ENCODE measurements at places on chromosomes 7 and 10.

DNA sequence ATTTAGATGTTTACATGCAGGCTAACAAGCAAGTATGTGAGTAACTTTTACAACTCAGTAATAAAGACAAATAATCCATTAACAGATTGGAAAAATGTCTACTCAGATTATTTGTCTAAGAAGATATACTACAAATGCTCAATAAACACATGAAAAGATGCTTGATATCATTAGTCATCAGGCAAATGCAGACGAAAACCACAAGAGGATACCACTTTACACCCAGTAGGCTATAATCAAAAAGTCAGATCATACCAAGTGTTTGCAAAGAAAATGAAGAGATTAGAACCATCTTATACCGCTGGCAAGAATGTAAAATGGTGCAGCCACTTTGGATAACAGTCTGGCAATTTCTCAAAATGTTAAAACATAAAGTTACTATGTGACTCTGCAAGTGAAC is 84.1 kb downstream of the MALSU1 start:
- no peak for DNase-seq

GRCh38 chr7:110347081-110347480 is 743.8 kb upstream of the LRRN3 start:
- DNase-seq = no peak

- DNase-seq = no peak
These were observed 362.5 kb upstream of the PCDH15 start for GRCh38 chr10:55163388-55163979.

DNA sequence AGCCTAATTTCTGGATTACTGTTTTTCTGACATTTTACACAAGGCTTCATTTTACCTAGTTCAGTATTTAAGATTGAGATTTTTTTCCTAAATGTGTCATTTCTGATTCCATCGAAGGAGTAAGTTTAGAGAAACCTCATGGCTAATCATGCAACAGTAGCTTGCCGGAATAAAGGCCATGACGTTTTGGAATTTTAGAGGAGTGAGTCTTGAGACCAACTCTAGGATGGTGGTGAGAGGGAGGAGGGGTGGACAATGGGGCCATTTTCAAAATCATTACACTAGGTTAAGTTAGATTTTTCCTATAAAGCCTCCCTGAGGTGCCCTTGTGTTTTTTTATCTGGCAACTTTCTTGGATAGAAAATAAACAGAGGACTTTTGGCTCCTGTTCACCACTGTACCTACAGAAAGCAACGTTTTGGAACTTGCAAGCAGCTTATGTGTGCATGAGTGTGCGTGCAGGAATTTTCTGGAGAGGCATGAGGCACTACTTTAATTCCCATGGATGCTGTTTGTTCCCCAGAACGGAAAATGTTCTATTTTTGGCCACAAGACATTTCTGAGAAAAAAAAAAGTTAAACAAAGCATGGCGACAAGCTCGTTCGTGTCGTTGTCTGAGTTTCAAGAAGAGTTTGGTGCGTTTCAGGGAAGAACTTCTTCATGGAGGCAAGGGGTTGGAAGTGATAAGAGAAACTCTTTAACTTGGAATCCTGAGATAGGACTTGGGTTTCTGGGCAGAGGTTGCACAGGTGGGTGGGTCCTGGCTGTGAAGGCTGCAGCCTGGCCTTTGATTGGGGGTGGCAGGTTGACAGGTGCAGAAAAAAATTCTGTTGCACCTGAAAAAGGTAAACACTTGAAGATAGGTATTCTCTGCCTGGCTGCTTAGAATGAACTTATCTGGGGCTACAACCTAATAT is 178.1 kb downstream of the PTEN start:
- no peak for DNase-seq

DNA sequence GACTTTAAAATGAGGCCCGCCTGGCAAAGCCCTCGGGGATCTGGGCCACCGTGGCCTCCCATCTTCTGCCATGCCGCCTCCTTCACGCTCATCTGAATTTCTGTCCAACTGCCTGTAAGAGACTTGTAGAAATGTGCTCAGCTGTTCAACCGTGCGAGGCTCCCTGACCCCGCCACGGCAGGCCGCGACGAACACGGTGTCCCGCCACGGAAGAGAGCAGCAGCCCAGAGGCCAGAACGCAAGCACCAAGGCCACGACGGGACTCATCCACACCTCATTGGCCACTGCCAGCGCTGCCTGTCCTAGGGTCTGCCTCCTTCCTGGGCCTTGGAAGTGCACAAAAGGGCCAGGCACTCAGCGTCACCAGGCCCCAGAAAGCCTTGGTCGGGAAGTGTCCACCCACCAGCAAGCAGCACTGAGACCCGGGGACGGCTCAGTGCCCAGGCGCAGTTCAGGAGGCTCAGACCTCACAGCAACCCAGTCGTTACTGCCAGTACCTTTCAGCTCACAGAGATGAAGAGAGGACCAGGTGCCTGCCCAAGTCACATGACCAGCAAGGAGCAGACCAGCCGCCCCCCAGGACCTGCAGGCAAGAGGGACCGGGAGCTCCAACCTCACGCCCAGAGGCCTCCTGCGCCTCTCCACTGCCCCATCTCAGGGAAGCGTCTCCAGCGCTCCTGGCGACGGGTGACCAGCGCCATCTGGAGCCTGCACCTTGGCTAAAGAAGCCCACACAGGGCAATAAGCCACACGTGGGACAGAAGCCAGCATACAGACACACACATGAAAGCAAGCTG is 85.9 kb downstream of the MAD1L1 start:
- no peak for DNase-seq

- DNase-seq = no peak
These were observed 14.3 kb downstream of the MUC12 start for GRCh38 chr7:100983451-100984187.

DNA sequence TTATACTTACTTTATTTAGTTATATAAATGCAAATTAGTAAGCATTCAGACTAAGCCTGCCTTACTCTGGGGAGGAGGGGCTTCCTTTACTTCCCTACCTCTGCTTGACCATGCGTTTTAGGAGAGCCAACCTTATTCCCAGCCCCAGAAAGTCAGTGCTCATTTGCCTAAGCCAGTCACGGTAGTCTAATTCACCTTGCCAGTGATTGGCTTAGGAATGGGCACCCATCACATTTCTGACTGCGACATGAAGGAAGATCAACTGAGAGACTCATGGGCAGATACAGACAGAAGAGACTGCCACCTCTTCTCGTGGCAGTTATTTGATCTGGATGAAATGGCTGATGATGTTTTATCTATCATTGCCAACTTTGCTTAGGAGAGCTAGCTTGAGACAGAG is 29.5 kb downstream of the RPA3 start:
- no peak for DNase-seq

GRCh38 chr10:128710798-128711183 is 584.6 kb upstream of the MKI67 start:
- no peak for DNase-seq

- no peak for DNase-seq
These were observed 342.1 kb downstream of the PHF14 start for GRCh38 chr7:11315666-11316258.

DNA sequence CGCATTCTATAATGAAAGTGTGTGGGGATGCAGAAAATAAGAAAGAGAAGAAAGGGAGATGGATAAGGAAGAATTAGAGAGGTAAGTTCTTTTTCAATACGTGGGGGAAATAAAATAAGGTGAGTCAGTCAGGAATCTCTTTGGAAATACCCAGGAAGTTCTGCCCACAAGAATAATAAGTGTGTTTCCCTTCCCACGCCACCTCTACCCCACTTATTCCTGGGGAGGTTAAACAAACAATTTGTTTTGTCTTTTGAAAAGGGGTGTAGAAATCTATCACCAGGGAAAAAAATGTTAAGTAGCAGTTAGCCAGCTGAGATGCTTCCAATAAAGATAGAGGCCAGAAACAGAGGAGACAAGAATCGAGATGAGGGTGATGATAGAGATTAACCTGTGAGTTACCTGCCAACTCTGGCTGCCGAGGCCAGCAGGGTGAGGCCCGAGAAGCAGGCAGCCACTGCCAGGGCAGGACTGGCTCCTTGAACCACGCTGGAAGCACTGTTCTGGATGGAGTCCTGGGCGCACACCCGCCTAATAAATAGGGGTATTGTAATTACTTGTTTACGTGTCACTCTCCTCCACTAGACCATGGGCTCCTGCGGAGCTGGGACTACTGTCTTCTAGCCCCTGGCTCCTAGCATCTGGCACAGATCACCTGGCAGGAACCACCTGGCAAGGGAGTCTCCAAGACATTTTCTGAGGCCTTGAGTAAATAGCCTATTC is 191.3 kb downstream of the FGFR2 start:
- DNase-seq = no peak

DNA sequence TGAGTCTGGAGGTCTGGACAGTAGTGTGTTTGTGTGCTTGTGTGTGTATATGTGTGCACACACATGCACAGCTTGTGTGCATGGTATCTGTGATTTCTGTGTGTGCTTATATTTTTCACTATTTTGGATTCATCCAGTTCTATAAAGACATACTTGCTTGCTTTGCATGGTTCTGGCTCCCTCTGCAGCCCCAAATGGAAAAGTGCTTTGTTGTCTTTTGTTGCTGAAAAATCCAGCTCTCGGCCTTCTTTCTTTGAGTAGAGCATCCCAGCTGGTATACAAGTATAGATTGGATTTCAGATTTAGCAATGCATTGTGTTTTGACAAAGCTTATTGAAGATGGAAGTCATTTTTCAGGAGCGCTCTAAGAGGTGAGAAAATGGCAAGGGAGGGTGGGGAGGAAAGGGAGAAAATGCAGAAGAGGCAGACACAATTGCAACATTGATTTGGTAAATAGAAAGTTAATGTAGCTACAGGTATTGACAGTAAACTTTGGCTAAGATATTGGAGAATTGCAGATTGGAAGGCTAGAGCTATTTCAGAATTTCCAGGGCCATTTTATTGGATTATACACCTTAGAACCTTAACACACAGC is 333.9 kb downstream of the AUTS2 start:
- no peak for DNase-seq

- DNase-seq = no peak
These were observed 839.0 kb downstream of the LRMDA start for GRCh38 chr10:76270464-76270863.

DNA sequence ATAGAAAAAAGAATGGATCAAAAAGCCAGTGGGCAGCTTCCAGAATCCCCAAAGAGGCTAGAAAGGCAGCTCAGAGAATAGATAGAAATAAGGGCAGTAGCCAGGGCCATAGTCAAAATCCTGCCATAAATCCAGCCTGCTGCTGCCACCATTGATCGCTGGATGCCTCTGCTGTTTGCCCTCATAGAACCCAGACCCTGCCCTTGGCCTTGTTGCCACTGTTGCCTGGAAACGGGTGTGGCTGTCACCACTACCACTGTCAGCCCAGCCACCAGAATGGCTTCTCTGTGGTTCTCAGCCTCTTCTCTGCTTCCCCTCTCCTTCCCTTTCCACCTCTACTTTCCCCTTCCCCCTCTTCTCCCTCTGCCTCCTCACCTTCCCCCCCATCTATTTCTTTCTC is 57.8 kb downstream of the HHEX start:
- DNase-seq = no peak

GRCh38 chr7:44320141-44320540 is 5.3 kb downstream of the CAMK2B start:
- DNase-seq = no peak

Data from stimulated activated CD8-positive, alpha-beta memory T cell treated with anti-CD3 and anti-CD28 coated beads, Interleukin-15, amount 100 ng/mL, for 4 hours (primary cell).